Caco-2 (cell line): ENCODE measurements at places on chromosomes 1 and 21. TPM values are rescaled to one million over a fixed set of nuclear protein-coding genes. Genes with fewer than 3 reads are reported as not detected.

DNA sequence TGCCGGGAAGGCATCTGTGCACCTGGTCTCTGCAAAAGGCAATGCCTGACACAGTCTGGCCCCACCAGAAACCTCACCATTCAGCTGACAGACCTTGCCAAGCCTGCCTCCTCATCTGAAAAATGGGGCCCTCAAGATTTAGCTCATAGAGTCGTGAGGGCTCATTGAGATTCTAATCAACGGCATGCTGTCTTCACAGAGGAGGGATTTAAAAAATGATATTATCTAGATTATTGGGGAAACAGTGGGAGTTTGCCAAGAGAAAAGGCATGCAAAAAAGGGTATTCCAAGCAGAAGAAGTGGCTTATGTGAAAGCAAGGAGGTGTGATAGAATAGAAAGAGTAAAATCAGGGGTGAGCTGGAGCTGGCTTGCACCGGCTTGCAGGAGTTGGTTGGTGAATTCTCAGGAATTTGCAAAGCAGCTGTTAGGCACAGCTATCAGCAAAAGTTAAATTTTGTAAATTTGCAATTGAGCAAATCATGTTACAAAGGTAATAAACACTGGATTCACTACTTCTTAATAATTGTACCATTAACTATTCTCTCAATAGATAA lies 91.7 kb upstream of the WNT4 start:
- H3K4me3 ChIP-seq: no peak overlapping the region
- no peak for DNase-seq
- H3K36me3 ChIP-seq: no peaks in the 10 kb centered on the region
- no peak overlapping the region for H3K27ac ChIP-seq
- no peaks in the 10 kb centered on the region; the same call in 1 of the 2 replicates for H3K27me3 ChIP-seq
- peaks cover 5% of the 10 kb centered on the region; the same call in 1 of the 2 replicates for H3K4me1 ChIP-seq

GRCh38 chr21:29639366-29640079 lies 300.3 kb downstream of the GRIK1 start:
- H3K27me3 ChIP-seq: no peaks in the 10 kb centered on the region
- no peaks in the 10 kb centered on the region for H3K36me3 ChIP-seq
- H3K27ac ChIP-seq: no peak overlapping the region
- H3K4me3 ChIP-seq: no peak overlapping the region
- H3K4me1 ChIP-seq: peaks cover 7% of the 10 kb centered on the region; the same call in 1 of the 2 replicates

GRCh38 chr1:54763816-54764132 lies 549 bp downstream of the PARS2 start:
- peak overlapping the region; percentile 60 for H3K4me3 ChIP-seq
- H3K36me3 ChIP-seq: no peaks in the 10 kb centered on the region
- DNase-seq: no peak
- peak overlapping the region; percentile 93 for H3K27ac ChIP-seq

MPC2 gene
- total RNA-seq: 159 and 169 TPM in 2 replicates

DNA sequence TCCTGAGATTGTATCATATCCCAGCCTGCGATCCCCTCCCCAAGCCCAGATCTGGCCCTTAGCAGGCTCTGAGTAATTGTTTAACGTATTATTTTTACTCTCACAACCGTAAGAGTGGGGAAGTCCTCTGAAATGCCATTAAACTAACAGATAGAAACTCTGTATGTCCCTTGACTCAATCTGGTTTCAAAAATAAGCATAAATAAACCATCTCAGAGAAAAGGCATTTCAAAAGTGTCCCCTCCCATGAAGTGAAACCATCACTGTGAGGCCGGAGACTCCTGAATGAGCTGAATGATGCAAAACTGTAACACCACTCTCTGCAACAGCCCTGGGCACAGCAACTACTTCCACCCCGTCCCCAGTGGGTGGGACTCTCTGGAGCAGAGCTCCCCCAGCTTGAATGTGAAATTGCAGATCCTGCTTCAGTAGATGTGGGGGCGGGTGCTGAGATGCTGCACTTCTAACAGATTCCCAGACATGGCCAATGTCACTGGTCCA lies 104.1 kb downstream of the SYF2 start:
- H3K27ac ChIP-seq: no peak overlapping the region
- no peaks in the 10 kb centered on the region for H3K27me3 ChIP-seq
- H3K36me3 ChIP-seq: no peaks in the 10 kb centered on the region
- no peak for DNase-seq

GRCh38 chr21:42563261-42563660 lies 49.6 kb downstream of the SLC37A1 start:
- H3K27me3 ChIP-seq: no peaks in the 10 kb centered on the region
- no peak overlapping the region for H3K27ac ChIP-seq
- peak; percentile 6 for DNase-seq
- no peak overlapping the region for H3K4me3 ChIP-seq
- H3K4me1 ChIP-seq: no peaks in the 10 kb centered on the region
- H3K36me3 ChIP-seq: no peaks in the 10 kb centered on the region

KLHDC9 gene
- 2.0 and 2.2 TPM in 2 replicates for total RNA-seq

GRCh38 chr21:45074818-45075595 lies 627 bp downstream of the ADARB1 start:
- H3K36me3 ChIP-seq: no peaks in the 10 kb centered on the region
- H3K27ac ChIP-seq: peak overlapping the region; percentile 63
- H3K27me3 ChIP-seq: no peaks in the 10 kb centered on the region
- peak; percentile 77 for DNase-seq
- H3K4me3 ChIP-seq: peak overlapping the region; percentile 80

DNA sequence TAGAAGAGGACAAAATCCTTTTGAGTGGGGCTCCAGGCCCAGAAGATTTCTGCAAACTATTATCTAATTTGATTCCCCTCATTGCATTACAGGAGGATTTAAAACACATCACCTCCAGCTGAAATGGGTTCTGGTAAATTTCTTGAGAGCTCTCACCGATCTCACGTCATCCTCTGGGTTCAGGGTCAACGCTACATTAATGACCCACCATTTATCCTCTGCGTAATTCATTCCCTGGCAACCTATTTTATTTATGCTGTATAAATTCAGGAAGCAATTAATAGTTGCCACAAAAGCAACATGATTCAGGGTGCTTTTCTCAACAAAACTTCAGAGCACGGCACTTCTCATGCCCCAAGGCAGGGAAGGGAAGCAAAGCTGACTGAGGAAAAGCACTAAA lies 38.9 kb downstream of the LMX1A start:
- H3K27ac ChIP-seq: no peak overlapping the region
- no peaks in the 10 kb centered on the region for H3K4me1 ChIP-seq
- no peak for DNase-seq
- H3K4me3 ChIP-seq: no peak overlapping the region
- no peaks in the 10 kb centered on the region for H3K27me3 ChIP-seq

PROK1 gene
- not detected in 2 replicates for total RNA-seq

- H3K4me1 ChIP-seq: no peaks in the 10 kb centered on the region
- H3K36me3 ChIP-seq: no peaks in the 10 kb centered on the region
- H3K27me3 ChIP-seq: no peaks in the 10 kb centered on the region
- DNase-seq: no peak
Measured at GRCh38 chr21:36773995-36774394, 75.1 kb downstream of the SIM2 start.
